Stimulated activated CD4-positive, alpha-beta T cell treated with anti-CD3 and anti-CD28 coated beads, Interleukin-15, amount 100 ng/mL, for 1 hour (primary cell): ENCODE measurements at places on chromosomes 1 and 21.

DNA sequence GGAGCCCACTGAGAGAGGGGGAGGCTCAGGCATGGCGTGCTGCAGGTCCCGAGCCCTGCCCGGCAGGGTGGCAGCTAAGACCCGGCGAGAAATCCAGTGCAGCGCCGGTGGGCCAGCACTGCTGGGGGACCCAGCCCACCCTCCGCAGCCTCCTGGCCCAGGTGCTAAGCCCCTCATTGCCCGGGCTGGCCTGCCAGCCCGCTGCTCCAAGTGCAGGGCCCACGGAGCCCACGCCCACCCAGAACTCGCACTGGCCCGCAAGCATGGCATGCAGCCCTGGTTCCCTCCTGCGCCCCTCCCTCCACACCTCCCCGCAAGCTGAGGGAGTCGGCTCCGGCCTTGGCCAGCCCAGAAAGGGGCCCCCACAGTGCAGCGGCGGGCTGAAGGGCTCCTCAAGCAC, 61.5 kb downstream of the C21orf91 start:
- DNase-seq = no peak

GRCh38 chr1:115325874-115326273, 12.2 kb downstream of the NGF start:
- DNase-seq = no peak

DNA sequence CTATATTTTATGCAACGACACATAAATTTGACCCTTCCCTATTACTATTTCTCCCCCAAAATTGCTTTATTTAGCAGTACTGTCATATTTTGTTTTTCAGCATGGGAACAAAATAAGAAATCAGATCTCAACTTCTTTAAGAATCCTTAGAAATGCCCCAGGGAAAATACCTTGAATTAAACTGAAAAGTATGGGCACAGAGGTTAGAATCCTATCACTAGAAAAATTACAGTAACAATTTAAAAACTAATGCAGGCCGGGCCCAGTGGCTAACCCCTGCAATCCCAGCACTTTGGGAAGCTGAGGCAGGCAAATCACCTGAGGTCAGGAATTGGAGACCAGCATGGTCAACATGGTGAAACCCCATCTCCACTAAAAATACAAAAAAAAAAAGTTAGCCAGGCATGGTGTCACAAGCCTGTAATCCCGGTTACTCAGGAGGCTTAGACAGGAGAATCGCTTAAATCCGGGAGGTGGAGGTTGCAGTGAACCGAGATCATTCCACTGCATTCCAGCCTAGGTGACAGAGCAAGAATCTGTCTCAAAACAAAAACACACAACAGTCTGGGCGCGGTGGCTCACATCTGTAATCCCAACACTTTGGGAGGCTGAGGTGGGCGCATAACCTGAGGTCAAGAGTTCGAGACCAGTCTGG, 51.4 kb downstream of the GNB1 start:
- no peak for DNase-seq

- no peak for DNase-seq
These were observed 546 bp downstream of the DONSON start for GRCh38 chr21:33587792-33588484.

DNA sequence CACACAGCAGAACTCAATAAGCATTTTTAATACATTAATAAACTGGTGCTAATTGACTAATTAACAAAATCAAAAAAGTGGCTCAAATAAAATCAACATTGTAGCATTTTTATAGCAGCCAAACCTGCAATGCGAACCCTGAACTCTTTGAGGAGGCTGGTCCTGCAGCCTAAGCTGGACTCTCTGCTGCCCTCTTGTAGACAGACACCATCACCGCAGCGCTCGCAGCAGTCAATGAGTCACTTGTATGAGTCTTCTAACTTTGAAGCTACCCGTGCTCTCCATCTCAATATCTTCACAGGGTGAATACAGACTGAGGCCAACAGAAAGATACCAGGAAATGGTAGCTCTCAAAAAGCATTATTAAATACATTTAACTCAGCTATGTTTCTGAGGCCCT, 9.7 kb upstream of the KRTAP7-1 start:
- no peak for DNase-seq
